AG04449 (cell line): ENCODE measurements at places on chromosomes 11 and 22.

- DNase-seq: no peak
Observed at GRCh38 chr11:59999691-60000090, 17.3 kb upstream of the OOSP4B start.

GRCh38 chr11:118222437-118222836 is 2.4 kb downstream of the JAML start:
- DNase-seq: no peak

GRCh38 chr11:66413167-66413566 is 7.7 kb upstream of the NPAS4 start:
- no peak for DNase-seq

- DNase-seq: no peak
Observed at GRCh38 chr11:28476864-28477263, 368.7 kb downstream of the METTL15 start.

- no peak for DNase-seq
Observed at GRCh38 chr11:12029738-12030363, 21.4 kb upstream of the DKK3 start.

- DNase-seq: no peak
Observed at GRCh38 chr11:70462818-70463477, 64.6 kb downstream of the CTTN start.

DNA sequence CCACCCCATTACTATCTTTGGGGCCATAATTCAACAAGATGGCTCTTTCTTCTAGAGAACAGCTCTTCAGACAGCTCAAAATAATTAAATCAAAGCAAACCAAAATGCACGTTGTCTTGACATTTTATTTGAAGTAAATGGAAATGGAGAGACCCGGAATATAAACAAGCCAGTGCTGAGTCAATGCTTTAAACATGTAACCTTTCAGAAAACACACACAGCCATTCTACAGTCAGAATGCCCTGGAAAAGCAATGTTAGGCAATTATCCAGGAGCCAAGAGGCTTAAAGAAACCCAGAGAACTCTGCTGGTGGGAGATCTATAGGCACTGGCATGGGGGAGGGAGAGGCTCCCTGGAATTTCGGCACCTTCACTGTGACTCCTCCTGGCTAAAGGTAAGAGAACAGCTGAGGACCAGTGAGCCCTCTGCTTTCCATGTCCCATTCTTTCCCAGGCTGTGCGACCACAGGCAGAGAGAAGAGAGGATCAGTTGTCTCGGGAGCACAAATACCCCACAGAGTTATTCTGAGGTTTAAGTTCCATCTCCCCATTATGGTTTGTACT is 254.0 kb upstream of the CCDC90B start:
- DNase-seq: peak; percentile 2
